Esophagus squamous epithelium (tissue), 5 donors: ENCODE measurements at places on chromosomes 7 and 10. TPM values are rescaled to one million over a fixed set of nuclear protein-coding genes. Genes with fewer than 3 reads are reported as not detected.

GRCh38 chr7:33868166-33868565 lies 37.2 kb upstream of the BMPER start:
- H3K27ac ChIP-seq, result no peak overlapping the region
- no peak for DNase-seq
- H3K4me3 ChIP-seq, result no peak overlapping the region
- H3K27me3 ChIP-seq, result no peaks in the 10 kb centered on the region
- no peaks in the 10 kb centered on the region for H3K36me3 ChIP-seq

GRCh38 chr10:101272229-101272868 lies 43.1 kb upstream of the LBX1 start:
- no peak for DNase-seq
- H3K36me3 ChIP-seq, result no peaks in the 10 kb centered on the region
- no peak overlapping the region for H3K27ac ChIP-seq
- no peak overlapping the region for H3K4me3 ChIP-seq
- no peaks in the 10 kb centered on the region for H3K27me3 ChIP-seq

Gene WIPF3
- 1.1 TPM for total RNA-seq

DNA sequence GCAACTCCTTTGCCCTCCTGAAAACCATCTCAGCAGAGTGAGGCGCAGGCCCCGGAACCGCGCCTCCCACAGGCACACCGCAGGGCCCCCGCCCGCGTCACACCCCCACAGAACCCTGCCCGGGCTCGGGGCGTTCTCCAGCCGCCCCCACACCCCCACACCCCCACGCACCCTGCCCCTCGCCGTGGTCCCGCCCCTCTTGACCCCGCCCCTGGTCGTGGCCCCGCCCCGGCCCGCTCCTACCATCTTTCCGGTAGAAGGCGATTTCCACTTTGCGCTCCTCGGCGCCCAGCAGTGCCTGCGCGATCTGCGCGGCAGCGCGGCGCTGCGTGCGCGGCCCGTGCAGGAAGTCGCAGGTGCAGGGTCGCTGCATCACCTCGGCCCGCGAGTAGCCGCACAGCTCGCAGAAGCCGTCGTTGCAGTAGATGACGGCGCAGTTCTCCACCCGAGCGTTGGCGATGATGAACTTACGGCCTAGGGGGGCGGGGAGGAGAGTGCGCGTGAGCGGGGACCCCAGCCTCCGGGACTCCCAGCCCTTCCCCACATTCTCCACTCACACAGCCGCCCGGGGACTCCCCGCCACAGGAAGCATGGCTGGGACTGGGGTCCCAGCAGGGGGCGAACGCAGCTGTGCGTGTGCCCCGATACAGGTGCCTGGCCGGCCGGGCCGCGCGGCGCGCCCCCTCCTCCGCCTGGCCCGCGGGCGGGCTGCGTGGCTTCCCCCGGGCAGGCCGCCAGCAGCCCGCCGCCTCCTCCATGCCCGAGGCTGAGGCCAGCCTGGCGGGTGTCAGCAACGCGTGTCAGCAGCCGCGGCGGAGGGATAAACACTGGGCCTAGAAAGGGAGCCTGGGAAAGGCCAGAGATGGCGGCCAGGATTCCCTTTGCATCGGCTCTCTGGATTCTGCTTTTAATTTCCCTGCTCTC lies 3.4 kb downstream of the KCNH2 start:
- H3K36me3 ChIP-seq, result no peaks in the 10 kb centered on the region
- H3K4me1 ChIP-seq, result peaks cover 84% of the 10 kb centered on the region
- H3K4me3 ChIP-seq, result peak overlapping the region; percentile 37
- peak overlapping the region; percentile 16 for H3K27ac ChIP-seq

DNA sequence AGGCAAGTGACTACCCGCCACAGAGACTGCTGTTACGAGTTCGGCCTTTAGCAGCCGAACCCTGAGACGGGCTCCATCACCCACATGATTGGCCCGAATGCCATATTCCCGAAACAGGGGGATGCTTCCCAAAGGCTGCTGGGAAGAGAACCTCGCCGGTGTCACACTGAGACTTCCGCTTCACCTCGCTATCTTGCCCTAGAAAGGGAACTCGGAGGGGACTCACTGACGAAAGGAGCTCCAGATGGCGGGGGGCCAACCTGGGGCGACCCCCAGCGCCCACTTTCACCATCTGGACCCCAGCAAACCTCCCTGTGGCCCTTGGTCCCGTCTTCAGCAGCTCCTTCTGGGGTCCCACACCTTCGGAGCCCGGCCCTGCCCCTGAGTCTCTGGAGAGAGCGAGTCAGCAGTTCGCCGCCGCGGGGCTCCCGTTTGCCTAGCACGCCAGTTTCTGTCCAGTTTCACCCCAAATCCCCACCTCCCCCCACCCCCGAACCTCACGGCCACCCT lies 529 bp downstream of the HPS1 start:
- peaks cover 3% of the 10 kb centered on the region for H3K36me3 ChIP-seq
- peak overlapping the region; percentile 94 for H3K27ac ChIP-seq
- DNase-seq, result no peak
